ENCODE measurements at places on chromosomes 16 and 17.

- no peak for DNase-seq
These were observed 242.6 kb downstream of the XYLT1 start for GRCh38 chr16:17228048-17228707.

DNA sequence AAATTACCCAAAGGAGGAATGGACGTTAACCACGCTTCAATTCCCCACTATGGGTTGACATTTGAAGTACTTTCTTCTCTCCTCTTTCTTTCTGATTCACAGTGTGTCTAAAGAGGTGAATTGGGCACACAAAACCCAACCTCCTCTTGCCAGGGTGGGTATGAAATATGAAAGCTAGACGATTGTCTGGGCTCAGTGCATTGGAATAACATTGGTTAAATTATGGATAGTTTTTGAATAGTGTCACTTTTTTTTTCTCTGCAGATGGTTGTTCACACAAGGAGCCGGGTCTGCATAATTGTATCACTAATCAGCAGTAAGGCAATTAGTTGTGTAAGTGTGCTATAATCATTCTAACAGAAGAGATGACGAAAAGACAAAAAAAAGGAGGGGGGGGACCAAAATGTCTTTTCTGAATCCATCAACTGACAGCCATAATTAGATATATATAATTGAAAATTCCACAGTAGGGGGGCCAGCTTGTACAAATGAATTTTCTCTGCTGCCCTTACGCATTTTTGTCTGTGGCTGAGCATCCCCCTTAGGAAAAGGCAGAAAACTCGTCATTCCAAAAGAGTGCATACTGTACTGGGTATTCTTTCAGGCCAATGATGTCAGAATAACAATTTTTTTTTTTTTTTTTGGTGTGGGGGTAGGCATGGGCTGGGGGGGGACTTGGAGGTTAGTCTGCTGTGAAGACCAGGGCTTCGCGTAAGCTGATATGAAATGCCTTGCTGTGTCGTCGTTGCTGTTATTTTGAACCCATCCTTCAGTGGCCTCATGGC, 307.5 kb upstream of the SALL1 start:
- DNase-seq = no peak

GRCh38 chr17:20257798-20258197, 209.5 kb downstream of the LGALS9B start:
- DNase-seq = no peak

DNA sequence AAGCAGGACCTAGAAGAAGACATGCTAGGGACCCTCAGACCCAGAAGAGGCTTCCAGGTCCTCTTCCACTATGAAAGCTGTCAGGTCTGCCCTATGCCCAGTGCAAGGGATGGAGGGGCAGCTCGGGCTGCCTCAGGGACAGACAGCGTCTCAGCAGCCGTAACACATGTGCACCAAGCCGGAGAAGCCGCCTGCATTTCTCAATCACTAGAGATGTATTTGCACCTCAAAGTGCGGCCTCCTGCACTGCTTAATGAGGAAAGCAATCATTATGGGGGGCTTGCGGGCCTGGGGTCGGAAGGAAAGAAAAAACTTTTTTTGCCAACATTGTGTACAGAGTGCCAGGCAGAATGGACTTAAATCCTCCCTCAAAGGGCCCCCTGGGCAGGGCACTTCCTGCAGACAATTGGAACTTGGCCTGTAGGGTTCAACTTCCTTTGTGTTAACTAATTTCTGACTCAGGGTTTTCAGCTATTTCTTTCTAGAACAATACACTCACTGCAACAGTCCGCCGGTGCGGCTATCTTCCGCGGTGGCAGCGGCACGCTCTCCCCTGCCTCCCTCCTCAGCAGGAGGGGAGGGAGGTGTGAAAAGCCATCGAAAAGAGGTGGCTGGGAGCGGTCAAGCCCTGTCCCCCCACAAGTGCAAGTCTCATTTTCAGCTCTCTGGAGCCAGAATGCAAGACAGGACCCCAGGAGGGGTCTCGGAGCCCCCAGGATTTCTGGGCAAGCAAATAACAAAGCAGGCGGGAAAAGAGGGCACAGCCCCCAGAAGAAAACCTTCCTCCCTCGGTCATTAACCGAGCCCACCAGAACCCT, 101.2 kb downstream of the ZNF423 start:
- peak; percentile 30 for DNase-seq

DNA sequence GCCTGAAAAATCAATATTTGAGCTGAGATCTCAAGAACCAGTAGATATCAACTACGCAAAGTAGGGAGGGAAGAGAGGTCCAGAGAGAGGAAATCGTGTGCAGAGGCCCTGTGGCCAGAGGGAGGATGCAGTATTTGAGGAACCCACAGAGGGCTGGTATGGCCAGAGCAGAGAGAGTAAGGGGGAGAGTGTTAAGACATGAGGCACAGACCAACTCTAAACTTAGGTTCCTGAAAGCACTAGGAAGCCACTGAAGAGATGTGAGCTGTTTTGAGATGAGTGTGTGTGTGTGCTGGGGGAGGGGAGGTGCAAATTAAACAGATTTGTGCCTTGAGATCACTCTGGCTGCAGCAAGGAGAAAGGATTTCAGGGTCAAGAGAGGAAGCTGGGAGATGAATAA, 10.9 kb downstream of the SLC13A2 start:
- no peak for DNase-seq

GRCh38 chr16:53129281-53130158, 74.7 kb downstream of the CHD9 start:
- DNase-seq = peak; percentile 29

GRCh38 chr16:2830355-2830695, 222 bp downstream of the ZG16B start:
- DNase-seq = no peak

GRCh38 chr16:51327001-51327400, 175.9 kb upstream of the SALL1 start:
- peak; percentile 22 for DNase-seq

DNA sequence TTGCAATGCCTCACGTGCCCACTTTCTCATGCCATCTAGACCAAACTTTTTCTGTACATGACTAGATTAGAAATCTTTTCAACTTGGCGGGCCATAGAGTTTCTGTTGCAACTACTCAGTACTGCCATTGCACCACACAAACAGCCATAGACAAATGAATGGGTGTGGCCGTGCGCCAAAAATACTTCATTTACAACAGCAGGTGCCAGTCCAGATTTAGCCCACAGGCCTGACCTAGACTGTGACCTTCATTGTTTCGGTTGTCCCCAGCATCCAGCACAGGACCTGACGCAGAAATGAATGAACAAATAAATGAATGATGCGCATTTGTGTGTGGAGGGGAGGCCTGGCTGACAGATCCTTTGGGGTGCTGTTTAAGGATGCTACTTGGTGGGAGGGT, 14.3 kb upstream of the PDK2 start:
- DNase-seq = no peak

GRCh38 chr16:52548261-52549010, 1.5 kb upstream of the TOX3 start:
- no peak for DNase-seq

DNA sequence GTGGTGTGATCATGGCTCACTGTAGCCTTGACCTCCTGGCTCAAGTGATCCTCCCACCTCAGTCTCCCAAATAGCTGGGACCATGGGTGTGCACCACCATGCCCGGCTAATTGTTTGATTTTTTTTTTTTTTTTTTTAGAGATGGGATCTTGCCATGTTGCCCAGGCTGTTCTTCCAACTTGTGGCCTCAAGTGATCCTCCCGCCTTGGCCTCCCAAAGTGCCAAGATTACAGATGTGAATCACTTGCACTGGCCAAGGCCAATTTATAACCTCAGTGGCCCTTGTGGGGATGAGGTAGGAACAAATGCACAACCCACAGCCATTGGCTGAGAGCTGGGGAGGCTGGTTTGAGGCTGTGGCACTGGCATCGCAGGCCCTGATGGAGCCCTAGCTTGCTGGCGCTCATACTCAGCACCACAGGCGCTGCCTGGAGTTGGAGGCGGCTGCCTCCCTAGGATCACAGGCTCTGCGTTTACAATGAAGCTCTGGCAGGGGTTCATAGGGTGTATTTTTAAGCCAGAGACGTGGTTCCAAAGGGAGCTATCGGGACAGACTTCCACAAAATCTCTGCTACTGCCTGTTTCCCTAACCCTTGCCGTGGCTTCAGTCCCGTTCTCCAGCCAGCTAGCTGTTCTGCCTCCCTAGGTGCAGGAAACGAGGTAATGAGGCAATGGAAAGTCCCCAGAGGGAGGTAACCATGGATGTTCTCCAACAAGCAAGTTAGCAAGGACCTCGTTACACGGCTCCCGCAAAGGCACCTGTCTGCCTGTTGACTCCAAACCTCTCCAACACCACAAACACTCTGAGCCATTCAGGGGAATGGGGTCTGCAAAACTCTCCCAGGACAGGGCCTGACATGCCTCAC, 2.9 kb downstream of the ABCA3 start:
- no peak for DNase-seq

DNA sequence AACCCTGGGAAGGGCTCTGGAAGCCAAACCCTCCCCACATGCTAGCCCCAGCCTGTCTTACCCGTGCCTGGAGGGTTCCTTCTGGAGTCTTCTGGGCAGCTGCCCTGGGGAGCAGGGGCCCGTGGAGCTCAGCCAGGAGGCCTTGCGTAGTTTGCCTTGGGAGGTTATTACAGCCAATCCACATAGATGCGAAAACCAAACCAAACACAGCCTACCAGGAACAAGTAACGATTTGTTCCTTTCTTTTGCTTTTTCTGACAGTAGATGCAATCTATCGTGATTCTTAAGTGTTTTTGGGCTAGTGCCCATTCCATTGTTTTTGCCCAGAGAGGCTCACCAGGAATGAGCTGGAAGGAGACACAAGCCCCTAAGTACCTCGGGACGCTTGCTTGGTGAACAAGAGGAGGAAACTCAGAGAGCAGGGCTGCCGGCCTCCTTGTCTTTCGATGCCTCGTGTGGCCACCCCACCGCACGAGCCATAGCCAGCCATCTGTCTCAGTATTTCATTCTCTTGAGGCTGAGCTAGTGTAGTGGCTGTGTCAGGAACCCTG, 102.7 kb upstream of the NOL11 start:
- DNase-seq = no peak

DNA sequence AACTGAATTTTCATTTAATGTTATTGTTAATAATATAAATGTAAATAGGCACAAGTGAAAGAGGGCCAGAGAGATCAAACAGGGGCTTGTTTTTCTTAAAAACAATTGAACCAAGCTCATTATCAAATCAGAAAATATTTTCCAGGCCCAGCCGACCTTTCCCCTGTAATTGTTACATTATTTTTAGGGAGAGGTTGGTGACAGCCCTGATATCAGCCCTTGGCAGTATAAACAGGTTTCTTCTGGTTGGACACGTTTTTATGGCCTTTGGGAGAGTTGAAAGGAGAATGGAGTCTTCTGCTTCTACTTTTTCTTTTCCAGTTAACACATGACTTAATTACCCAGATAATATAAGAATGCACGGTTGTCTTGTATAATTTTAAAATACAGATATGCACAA, 40.0 kb upstream of the COQ7 start:
- DNase-seq = no peak

DNA sequence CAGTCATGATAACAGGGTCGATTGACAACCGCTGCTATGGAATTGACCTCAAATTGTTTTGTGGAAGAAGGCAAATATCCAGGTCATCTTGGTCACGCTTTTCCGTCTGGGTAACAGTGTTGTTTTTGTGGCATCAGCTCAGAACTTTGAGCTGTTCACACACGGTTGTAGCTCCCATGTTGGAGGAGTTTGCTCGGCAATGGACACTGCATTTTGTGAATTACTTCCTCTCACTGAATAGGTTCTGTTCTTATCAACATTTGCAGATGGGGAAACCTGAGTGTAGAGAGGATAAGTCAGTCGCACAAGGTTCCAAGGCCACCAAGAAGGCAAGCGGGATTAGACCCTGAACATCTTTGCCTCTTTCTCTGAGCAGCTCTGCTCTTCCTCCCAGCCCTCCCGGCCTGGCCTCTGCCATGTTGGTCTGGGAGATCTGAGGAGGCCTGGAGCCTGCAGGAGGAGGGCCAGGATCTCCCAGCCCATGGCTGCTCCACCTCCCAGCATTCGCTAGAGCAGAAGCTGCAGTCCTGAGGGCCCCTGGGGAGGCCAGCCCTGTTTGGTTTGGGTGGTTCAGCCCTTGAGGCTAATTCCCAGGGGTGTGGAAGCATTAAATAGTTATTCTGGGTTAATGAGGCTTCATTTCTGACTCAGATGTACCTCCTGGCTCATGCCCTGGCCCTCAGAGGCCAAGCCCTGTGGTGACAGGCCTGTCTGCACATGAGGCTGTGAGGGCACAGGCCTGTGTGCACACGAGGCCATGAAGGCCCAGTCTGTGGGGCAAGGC, 154.1 kb upstream of the PLCG2 start:
- peak; percentile 54 for DNase-seq

GRCh38 chr17:50262001-50262794, 12.1 kb upstream of the TMEM92 start:
- no peak for DNase-seq

DNA sequence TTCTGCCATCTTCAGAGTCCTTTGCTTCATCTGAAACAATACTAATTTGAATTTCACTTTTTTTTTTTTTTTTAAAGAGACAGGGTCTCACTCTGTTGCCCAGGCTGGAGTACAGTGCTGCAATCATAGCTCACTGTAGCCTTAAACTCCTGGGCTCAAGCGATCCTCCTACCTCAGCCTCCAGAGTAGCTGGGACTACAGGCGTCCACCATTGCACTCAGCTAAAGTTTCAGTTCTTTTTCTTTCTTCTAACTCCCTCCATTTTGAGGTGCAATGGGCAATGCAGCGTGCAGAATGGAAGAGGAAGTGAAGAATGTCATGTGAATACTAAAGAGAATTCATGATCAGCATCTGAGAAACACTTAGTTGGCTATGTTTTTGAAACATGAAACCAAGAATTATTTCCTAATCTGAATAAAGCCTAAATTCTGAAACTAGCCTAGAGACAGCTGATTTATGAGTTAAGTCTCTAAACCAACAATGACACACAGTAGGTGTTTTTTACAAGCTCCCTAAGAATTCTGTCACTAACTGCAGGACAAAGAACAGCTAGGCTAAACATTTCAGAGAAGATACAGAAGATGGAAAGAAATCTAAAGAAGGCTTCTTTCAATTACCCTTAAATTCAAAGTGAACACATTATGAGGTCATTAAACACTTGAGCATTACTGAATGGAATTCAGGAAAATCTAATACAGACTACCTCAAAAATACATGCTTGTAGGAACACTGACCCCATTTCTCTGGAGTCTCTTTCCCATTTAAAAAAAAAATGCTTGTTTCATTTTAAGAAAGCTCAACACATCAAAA, 21.0 kb downstream of the SNN start:
- DNase-seq = no peak

GRCh38 chr17:29207975-29208374, 27.8 kb upstream of the MYO18A start:
- DNase-seq = no peak

DNA sequence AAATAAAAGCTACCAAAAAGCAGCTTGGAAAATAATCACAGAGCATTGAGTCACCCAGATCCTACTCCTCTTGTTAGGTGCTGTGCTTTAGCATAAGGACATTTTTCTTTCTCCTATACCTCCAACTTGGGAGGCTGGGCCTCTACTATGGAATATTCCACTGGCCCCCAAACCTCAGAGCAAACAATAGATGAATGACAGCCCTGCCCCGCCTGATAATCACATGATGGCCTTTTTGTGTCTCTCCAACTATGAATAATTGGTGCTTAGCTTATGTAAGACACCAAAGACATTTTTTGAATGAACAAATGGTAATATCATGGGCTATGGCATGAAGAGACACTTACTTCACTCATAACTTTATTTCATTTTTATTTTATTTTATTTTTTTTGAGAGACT, 250.2 kb downstream of the GRIN2A start:
- DNase-seq = no peak

GRCh38 chr17:72766761-72767356, 325.6 kb downstream of the SLC39A11 start:
- no peak for DNase-seq

Measured in GM03348 (cell line).